NCI-H1105 treated with DMSO at 0.1 percent for 48 hours (cell line): ENCODE measurements at places on chromosomes 7 and 10.

DNA sequence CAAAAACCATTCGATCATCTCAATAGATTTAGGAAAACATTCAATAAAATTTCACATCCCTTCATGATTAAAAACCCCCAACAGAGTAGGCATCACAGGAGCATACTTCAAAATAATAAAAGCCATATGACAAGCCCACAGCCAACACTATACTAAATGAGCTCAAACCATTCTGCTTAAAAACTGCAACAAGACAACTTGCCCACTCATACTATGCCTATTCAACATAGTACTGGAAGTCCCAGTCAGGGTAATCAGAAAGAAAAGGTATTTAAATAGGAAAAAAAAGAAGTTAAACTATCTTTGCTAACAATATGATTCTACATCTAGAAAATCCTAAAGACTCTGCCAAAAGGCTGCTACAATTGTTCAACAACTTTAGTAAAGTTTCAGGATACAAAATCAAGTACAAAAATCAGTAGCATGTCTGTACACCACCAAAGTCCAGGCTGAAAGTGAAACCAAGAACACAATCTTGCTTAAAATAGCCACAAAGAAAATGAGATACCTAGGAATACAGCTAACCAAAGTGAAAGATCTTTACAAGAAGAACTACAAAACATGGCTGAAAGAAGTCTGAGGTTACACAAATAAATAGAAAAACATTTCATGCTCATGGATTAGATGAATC is 882.6 kb downstream of the GRM8 start:
- DNase-seq = no peak

DNA sequence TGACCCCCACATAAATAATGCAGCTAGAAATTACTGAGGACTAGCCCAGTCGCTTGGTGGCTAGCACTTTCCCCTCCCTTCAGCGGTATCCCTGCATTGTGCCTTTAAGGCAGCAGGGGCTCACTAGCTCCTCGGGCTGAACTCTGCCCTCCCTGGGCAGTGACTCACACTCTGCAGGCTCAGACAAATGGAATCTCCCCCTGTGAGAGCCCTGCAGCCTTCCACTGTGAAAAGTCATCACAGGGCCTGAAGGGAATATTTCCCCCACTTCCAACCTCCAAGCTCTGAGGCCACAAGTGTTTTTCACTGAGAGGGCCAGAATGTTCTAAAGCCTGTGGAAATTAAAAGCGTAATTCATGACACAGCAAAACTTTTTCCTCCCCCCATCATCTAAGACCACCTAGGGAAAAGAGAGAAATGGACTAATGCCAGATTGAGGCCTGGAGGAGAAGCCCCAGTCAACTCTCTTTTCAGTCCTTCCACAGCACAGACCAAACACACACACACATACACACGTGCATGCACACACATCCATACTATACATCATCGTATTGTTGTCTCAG is 93.6 kb upstream of the COL1A2 start:
- no peak for DNase-seq

GRCh38 chr7:82821037-82821436 is 341.6 kb downstream of the PCLO start:
- DNase-seq = no peak

GRCh38 chr10:122462533-122463465 is 1.4 kb downstream of the HTRA1 start:
- no peak for DNase-seq

- DNase-seq = peak; percentile 71
Observed at GRCh38 chr10:75417522-75417927, 13.9 kb upstream of the LRMDA start.

DNA sequence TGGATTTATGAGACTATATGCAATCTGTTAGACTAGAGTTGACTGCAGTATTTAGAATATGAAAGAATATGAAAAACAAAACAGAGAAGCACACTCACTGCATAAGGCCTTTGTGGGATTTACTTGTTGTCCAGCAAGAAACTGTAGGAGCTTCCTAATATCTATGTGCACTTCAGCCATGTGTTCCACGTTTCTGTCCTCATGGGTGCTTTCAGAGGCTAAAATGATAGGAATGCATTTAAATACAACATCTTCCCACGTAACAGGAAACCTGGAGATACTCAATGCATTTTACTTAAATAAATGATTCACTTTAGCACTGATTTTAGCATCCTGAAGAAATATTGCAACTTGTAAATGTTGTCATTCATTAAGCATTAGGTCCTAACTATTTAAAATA is 11.7 kb downstream of the HUS1 start:
- no peak for DNase-seq

- DNase-seq = no peak
Observed at GRCh38 chr10:44198780-44199097, 186.2 kb downstream of the CXCL12 start.

- DNase-seq = peak; percentile 32
Observed at GRCh38 chr7:51647931-51648351, 331.3 kb upstream of the COBL start.

- no peak for DNase-seq
Observed at GRCh38 chr10:25105262-25105661, 69.5 kb upstream of the GPR158 start.
